Memory B cell (primary cell): ENCODE measurements at places on chromosomes 7 and 10.
A peak's percentile ranks its signal among the peaks of the same experiment; 100 is the strongest.

DNA sequence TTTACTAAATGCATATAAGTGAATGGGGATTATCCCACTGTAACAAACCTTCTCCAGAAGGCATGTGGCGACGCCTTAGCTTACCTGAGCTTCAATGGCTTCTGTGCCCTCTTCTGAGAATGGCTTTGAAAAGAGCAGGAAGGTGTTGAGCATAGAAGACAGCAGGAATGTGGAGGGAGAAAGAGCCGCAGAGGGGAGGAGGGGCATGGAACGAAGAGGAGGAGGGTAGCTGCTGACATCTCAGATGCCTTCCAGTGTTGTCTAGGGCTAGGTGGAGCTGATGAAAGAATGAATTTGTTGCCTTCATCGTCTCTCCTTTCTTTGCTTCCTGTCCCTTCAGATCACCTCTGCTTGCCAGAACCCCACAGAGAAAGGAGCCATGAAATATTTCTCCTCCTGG lies 86.2 kb downstream of the ITIH5 start:
- no peak for DNase-seq

- no peak for DNase-seq
Observed at GRCh38 chr7:145183069-145183468, 347.2 kb upstream of the TPK1 start.

DNA sequence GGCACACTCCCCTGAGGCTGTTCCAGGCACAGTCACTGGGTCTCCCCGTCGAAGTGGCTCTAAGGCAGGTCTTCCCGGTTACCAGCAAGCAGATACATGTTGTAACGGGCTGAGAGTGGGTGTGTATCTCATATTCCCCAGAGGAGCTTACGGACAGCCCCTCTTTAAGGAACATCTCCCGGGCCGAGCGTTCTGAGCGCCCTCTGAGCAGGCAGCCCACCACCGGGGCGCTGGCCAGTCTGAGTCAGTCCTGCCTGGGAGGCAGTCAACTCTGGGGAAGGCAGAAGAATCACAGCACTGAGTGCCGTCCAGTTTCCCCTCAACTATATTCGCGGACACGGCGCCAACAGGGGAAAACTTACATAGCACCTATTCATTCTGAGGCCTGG lies 117.4 kb downstream of the LHPP start:
- DNase-seq = no peak

GRCh38 chr10:71888623-71889387 lies 37.8 kb upstream of the PSAP start:
- peak; percentile 84 for DNase-seq

- DNase-seq = no peak
Observed at GRCh38 chr10:5565671-5566581, 41.2 kb downstream of the CALML3 start.

GRCh38 chr10:5484205-5484604 lies 15.2 kb downstream of the CALML5 start:
- DNase-seq = no peak

DNA sequence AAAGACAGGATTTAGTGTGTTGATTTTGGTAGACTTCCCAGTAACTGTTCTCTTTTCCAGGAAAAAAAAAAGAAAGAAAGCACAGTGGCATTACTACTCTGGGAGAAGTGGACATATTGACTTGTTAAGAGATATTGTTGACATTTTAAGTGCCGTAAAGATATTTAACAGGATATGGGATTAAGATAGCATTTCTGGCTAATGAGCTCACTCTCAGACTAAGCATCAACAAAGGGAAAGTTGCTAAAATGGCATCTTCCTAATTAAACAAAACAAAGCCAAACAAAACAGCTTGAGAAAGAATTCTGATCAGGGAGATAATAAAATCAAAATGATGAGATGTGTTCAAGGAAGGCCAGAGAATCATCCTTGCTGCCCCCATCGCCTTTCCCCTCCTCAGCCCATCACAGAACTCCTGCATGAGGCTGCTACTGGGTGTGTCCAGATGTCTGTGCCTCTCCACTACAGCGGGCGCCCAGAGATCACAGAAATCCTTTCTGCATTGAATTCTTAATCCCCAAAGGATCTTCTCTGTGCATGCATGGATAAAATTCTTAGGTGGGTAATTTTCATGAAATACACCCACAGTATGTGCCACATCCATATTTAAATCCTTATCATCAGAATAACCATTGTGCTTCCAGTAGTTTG lies 270.5 kb downstream of the POU6F2 start:
- DNase-seq = no peak

- DNase-seq = no peak
Observed at GRCh38 chr10:25914776-25915175, 19.3 kb upstream of the MYO3A start.

- DNase-seq = no peak
Observed at GRCh38 chr10:14556285-14556956, 218.3 kb downstream of the FAM107B start.

DNA sequence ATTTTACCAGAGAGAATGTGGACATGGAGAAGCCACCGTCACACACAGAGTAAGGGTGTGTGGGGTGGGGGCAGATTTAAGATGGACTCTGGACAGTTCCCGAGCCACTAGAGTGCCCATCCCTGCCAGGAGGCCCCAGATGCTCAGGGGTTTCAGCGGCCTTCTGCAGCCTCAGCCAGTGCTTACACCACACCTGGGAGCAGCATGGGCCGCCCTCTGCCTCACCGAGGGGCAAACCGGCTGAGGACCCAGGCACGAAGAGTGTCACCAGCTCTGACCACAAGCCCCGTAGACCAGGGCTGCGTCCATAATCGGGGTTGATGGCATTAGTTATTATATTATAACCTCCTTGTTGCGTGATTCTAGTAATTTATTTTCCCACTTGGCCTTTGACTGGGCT lies 6.7 kb upstream of the MNX1 start:
- no peak for DNase-seq

DNA sequence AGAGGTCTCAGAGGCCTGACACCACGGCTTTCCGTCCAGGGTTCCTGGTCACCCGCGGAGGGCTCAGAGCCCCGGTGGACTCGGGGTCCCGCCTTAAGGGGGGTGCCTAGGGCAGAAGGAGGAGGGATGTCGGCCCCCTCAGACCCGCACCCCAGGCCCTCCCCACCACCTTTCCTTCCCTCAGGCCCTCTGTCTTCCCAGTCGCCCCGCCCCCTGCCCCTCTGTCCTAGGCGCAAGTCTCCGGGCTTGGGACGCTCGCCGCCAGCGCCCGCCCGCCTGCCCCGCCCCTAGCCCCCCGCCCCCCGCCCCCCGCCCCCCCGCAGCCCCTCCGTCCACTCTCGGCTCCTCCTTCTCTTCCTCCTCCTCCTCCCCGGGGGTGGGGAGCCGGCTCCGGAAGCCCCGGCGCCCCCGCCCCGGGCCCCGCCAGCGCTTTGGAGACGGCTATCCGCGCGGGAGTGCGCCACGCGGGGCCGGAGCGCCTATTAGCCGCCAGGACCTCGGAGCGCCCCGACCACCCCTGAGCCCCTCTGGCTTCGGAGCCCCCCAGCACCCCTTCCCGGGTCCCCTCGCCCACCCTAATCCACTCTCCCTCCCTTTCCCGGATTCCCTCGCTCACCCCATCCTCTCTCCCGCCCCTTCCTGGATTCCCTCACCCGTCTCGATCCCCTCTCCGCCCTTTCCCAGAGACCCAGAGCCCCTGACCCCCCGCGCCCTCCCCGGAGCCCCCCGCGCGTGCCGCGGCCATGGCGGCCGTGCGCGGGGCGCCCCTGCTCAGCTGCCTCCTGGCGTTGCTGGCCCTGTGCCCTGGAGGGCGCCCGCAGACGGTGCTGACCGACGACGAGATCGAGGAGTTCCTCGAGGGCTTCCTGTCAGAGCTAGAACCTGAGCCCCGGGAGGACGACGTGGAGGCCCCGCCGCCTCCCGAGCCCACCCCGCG lies at the start of gene AEBP1:
AEBP1 (plus strand) TSS at position 423 of the 937 bp plus-strand sequence; CDS start at position 744, 321 bp downstream.
- DNase-seq = no peak

GRCh38 chr10:117609095-117609795 lies 66.7 kb downstream of the EMX2 start:
- no peak for DNase-seq

GRCh38 chr7:155694851-155695250 lies 50.4 kb downstream of the RBM33 start:
- no peak for DNase-seq

- DNase-seq = no peak
Observed at GRCh38 chr7:75900617-75901315, 14.2 kb upstream of the POR start.

DNA sequence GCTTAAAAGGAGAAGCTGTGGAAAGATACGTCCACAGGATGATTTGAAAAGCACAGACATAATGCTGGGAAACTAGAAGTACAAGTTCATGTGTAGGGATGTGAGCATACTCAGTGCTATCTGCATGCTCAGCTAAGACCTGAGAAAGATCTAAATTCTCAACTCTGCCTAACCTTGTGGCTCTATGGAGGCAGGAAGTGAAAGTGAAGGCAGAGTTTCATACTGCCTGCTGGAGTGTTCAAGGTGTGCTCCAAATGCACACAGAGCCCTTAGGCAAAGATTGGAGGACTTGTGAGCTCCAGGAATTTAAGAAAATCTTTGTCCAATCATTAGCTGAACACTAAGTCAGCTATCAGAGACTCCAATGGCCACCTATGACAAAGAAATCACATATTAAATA lies 190.9 kb downstream of the RNLS start:
- peak; percentile 16 for DNase-seq

DNA sequence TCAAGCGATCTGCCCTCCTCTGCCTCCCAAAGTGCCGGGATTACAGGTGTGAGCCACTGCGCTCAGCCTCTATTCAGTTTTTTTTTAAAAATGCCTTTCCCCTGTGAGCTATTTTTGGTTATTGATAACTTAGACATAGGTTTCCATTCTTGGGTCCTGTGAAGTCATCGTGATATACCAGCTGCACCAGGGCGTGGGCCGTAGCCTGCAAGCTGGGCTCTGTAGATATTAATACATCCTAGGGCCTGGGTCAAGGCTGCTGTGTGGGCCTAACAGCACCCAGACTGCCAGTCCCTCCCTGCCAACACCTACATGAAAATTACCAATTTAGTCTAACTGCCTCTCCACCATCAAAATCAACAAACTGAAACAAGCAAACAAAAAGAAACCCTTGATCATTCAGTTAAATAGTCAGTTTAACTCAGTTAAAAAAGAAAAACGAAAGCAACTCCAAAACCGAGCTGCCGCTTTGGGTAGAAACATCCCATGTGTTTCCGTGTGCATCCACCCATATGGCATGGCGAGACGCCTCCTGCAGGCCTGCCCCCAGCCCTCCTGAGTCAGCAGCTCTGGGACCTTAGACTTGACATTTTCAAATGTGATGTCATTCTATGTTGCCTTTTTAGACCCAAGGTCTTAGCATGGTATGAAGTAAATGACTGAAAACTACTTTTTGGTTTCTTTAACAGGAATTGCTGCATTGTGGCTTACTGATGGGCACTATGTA lies 330.2 kb downstream of the GLRX3 start:
- DNase-seq = no peak

DNA sequence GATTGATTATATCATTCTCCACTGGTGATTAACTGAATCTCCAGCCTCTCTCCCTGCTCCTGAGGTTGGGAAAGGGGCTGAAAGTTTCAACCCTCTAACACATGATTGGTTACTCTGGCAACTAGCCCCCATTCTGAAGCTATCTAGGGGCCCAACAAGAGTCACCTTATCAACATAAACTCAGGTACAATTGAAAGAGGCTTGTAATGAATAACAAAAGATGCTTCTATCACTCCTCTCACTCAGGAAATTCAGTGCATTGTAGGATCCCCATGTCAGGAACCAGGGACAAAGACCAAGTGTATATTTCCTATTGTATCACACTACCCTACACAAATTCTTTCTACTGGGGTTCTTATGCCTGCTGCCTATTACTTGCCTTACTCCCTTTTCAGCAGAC lies 123.9 kb upstream of the SLC13A1 start:
- DNase-seq = no peak

DNA sequence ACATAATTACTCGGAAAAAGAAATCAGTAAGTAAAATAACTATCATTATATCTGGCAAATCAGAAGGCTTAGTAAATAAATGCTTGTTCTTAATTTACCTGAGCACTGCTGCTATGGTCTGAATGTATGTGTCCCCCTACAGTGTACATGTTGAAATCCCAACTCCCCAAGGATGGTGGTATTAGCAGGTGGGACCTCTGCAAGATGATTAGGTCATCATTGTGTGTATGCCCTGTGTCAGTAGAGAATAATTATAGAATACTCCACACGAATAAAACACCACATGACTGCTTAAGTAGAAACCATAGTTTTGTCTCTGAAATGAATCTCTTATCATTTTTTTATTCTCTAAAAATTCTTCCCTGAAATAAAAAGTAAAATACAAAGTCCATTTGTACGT lies 101.6 kb downstream of the RNF133 start:
- no peak for DNase-seq

GRCh38 chr7:35831208-35831607 lies 30.4 kb downstream of the SEPTIN7 start:
- DNase-seq = no peak

DNA sequence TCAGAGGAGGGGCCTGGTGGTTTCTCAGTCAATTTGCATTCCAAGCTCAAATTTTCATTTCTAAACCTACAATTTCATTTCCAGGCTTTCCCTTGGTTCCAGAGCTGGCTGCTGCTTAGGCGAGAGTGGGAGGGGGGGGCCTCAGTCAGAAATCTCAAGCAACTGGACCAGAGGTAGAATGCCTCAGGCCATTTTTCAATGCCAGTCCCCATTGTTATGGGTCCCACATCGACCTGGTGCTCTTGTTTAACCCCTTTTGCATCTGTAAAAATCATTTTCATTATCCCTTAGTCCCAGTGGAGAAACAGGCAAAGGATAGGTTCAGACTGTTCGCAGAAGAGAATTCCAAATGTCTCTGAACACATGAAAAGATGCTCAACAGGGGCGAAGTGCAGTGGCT lies 13.5 kb upstream of the BAG3 start:
- no peak for DNase-seq

- no peak for DNase-seq
Observed at GRCh38 chr10:114073395-114074186, 29.9 kb downstream of the ADRB1 start.

- peak; percentile 42 for DNase-seq
Observed at GRCh38 chr10:97676770-97677581, 10.1 kb downstream of the AVPI1 start.

GRCh38 chr10:51386248-51386885 lies 312.1 kb downstream of the PRKG1 start:
- no peak for DNase-seq

DNA sequence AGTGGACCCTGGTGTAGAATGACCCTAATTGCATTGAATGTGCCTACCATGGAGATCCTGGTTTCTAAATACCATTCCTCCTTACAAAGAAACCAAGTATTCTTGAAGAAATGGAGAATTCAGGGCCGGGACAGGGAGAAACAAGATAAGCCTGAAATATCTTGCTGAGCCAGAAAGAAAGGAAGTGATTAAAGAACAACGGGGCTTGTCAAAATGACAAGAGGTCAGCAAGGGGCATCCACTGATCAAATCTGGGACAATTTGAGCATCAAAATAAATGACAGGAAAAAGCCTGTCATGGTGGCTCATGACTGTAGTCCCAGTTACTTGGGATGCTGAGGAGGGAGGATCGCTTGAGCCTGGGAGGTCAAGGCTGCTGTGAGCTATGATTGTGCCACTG lies 8.1 kb downstream of the ABHD11 start:
- DNase-seq = no peak

GRCh38 chr10:17838080-17838648 lies 29.0 kb downstream of the MRC1 start:
- no peak for DNase-seq

GRCh38 chr10:102411341-102412255 lies 7.0 kb downstream of the PSD start:
- DNase-seq = peak; percentile 11
